ENCODE measurements at places on chromosomes 13 and 19.

GRCh38 chr19:8988204-8988603, 22.0 kb downstream of the MUC16 start:
- peak; percentile 4 for DNase-seq

DNA sequence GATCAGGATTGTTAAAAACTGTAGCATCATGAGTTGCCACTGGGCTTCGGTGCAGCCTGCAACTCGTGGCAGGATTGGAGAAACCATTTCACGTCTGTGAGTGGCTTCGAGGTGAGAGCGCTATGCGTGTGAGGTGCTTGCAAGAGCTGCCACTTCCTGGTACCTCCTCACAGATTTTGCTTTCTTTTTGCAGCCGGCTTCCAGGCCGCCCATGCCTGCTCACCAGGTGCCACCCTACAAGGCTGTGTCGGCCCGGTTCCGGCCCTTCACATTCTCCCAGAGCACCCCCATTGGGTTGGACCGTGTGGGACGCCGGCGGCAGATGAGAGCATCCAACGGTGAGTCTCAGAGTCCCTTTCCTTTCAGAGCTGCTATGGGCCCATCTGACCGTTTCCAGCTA, 57.9 kb upstream of the C1QTNF9 start:
- DNase-seq = no peak

DNA sequence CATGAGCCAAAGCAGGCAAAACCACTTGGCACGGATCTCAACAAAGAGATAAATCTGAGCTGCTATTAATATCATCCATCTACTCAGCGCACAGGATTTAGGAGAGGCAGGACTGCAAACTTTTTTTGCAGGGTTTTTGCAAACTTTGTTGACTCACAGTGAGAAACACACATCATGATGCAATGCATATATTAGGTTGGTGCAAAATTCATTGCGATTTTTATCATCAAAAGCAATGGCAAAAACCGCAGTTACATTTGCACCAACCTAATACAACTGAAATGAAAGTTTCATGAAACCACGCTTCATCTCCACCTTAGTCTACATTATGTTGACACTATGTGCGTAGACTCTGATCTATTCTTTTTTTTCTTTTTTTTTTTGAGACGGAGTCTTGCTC, 4.5 kb upstream of the NOVA2 start:
- DNase-seq = no peak

- DNase-seq = no peak
Measured at GRCh38 chr13:32031815-32032370, 319 bp downstream of the FRY start.

DNA sequence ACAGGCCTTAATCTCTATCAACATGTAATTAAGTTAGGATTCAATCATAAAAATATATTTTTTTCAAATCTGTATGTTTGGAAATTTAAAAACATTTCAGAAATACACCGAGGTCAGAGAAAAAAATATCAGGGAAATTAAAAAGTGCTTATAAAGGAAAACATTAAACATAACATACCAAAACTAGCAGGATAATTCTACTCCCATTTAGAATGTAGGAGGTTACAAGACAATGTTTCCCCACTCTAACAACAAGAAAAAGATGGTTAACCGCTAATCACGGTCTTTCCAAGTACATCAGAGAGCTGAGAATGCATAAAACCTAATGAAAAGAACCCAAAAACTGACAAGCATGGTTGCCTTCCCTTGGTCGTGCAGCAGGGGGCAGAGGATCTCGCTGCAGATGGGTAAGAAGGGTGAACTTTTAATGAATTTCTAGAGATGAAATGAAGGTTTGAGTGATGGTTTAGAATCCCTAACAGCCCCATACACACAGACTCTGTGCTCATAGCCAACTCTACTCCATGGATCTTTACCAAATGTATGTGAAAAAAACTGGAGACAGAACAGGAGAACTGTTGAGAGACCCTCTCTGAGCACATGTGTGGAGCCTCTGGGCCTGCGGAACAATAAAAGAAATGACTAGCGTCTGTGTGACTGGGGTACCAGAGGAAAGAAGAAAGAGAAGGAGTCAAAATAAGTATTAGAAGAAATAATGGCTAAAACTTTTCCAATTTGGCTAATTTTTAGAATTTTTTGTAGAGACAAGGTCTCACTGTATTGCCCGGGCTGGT, 51.3 kb upstream of the LSM14A start:
- DNase-seq = peak; percentile 37

- no peak for DNase-seq
Measured at GRCh38 chr13:39516096-39516495, 86.9 kb downstream of the LHFPL6 start.

- DNase-seq = no peak
Measured at GRCh38 chr13:49082653-49083536, 107.2 kb downstream of the FNDC3A start.

DNA sequence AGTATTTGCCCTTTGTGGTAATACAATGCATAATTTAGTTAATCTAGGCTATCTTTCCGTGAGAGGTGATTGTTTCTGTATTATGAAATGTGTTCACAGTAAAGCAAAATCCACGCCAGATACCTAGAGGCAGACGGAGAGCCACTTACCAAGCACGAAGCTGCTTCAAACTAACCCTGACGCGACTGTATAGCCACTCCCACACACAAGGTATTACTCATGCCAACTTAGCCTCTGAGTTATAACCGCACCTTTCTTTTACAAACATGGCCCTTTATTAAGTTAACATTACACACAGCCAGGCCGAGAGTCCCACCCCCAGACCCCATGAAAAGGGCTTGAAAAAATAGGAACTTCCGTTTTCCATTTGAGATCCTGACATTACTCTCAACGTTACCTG, 185.7 kb downstream of the ABCC4 start:
- DNase-seq = no peak

DNA sequence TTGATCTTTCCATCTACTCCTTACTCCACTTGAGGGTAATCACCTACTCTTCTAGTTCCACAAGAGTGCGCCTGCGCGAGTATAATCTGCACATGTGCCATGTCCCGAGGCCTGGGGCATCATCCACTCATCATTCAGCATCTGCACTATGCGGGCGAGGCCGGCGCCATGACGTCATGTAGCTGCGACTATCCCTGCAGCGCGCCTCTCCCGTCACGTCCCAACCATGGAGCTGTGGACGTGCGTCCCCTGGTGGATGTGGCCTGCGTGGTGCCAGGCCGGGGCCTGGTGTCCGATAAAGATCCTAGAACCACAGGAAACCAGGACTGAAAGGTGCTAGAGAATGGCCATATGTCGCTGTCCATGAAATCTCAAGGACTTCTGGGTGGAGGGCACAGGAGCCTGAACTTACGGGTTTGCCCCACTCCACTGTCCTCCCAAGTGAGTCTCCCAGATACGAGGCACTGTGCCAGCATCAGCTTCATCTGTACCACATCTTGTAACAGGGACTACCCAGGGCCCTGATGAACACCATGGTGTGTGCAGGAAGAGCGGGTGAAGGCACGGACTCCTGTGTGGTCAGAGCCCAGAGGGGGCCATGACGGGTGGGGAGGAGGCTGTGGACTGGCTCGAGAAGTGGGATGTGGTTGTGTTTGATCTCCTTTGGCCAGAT, 2.7 kb upstream of the KLK2 start:
- no peak for DNase-seq

DNA sequence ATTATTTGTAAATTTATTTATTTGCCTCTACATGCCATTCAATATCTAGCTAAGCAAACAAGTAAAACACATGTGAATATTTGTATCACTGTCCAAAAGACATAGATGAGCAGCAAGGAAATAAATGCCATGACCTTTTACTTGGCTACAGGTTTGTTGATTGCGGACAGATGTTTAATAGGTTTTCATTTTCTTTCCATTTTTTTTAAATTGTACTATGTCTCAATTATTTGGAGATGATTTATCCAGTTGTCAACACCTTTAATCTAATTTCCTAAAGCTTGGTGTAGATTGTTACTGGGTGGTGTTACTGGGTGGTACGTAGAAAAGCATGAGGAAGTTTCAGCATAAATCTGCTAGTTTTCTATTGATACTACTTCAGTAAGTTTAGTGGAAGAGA, 560.6 kb upstream of the SPRY2 start:
- no peak for DNase-seq

GRCh38 chr13:66886264-66886663, 343.9 kb downstream of the PCDH9 start:
- no peak for DNase-seq

- DNase-seq = peak; percentile 18
Measured at GRCh38 chr19:9857920-9858746, 23.0 kb downstream of the PIN1 start.

DNA sequence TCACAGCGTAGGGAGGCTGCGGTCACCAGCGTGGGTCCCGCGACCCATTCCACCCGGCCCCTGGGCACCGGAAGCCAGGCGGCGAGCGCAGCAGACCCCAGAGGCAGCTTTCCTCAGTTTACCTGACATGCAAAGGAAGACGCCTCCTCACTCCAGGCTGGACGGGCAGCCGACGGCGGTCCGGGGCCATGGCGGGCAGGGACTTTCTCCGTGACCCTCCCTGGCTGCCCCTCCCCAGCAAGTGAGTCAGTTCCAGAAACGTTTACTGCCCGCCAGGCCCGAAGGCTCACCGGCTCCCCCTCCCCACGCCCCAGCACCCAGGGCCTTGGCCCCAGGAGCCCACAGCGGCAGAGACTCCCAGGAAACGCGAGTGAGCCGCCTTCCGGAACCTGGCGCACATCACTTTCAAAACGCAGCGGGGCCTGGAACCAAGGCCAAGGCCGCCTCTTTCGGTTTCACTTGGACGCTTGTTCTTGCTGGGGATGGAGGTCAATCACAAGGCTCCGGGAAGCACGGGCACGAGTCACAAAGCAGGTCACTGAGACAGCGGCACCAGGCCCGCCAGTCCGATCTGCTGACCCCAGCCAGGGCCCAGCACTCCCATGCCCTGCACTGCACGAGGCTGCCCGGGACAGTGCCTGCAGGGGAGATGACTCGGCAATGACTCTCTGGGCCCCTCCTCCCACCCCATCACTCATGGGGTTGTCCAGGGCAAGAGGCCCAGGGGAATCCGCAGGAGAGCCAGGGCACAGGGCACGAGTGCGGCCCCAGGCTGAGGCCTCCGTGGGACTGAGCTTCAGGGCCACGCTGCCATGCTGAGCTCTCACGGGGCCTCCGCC, 5.3 kb downstream of the SBNO2 start:
- DNase-seq = peak; percentile 58

DNA sequence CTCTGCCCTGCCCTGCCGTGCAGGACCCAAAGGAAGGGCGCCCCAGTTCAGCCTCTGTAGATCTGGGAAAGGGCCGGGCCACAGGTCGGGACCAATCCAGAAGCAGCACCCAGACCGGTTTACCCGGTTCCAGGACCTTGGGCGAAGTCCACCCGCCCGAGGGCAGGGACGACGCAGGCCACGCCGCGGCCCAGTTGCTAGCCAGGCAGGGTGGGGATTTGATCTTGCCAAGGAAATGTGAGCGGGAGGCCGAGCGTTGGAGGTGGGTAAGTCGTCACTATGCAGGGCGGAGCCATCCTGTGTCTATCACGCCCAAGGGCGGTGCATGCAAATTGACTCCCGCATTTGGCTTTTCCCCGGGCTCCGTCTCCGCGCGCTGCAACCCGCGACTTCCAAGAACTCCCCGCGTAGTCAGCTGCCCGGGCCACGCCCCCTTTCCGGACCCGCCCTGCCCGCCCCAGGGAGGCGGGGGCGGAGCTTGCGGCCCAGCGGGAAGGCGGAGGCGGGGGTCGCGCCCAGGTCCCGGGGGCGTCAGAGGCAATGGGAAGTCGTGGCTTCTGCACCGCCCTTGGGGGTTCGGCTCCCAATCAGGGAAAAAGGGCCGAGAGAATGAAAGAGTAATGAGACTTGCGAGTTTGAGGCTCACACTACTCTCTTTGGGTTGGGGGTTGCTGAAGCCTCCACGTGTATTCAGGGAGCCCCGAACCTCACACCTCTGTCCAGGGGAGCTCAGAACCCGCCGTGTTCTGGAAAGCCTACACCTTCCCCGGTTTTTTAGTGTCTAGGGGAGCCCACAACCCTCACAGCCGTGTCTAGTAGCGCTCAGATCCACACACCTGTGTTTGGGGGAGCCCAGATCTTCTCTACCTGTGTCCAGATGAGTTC, 12.8 kb downstream of the IER2 start:
- DNase-seq = peak; percentile 95

GRCh38 chr13:35729926-35730627, 253.6 kb upstream of the MAB21L1 start:
- DNase-seq = no peak

- DNase-seq = no peak
Measured at GRCh38 chr19:18423258-18424020, 4.2 kb downstream of the SSBP4 start.

- DNase-seq = no peak
Measured at GRCh38 chr13:23613596-23613995, 43.4 kb downstream of the TNFRSF19 start.

DNA sequence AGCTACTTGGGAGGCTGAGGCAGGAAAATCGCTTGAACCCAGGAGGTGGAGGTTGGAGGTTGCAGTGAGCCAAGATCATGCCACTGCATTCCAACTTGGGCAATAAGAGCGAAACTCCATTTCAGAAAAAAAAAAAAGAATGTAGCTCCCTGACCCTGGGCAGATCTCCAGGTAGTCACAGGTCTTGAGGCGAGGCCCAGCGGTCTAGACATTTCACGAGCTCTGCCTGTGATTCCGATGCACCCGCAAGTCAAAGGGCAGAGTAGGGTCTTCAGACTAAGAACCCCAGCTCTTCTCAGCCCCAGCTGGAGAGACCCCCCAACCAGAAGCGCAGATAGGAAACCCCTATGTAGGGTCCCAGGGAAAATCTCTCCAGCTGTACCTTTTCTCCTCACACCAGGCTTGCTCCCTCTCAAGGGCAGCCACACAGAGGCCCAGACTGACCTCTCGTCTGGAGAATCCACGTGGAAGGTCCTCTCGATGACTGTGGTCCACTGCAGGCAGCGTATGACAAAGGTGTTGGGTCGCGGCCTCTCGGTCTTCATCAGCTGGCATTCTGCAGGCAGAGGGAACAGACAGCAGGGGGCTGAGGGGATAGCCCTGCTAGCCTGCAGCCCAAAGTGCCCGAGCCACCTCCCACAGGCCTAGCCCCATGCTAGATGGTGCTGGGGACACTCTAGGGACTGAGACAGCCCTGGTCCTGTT, 28.4 kb upstream of the CCNP start:
- no peak for DNase-seq

GRCh38 chr13:31627097-31627845, 112.1 kb upstream of the RXFP2 start:
- DNase-seq = no peak

DNA sequence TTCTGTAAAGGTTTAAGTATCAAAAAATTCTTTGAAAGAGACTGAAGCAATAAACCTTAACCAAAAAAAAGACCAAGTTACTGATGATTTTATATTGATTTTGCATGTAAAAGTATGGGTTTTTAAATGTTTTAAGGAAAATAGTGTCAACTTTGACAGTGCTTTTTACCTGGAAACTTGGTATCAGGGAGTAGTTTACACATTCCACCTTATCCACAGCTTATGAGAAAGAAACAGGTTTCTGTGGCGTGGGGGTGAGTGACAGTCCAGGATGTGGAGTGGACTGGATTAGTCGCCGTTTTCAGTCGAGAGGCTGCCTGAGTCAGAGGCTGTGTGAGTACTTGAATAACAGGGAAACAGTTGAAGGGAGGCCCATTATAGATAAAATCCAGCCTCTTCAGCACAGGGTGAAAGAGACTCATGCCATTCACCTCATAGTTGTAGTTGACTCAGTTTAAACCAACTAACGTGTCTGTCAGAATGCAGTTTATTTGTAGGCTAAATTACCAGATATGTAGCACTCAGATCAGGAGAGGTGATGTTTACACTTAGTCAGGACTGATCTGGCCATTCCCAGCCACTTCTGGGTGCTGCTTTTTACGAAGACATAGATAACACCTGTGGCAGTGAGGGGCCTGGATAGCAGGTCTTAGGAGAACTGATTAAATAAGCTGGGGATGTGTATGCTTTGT, 595 bp upstream of the GPR183 start:
- DNase-seq = peak; percentile 74
